ENCODE measurements at places on chromosomes 7 and 10.

- DNase-seq = no peak
Measured at GRCh38 chr7:158125091-158125490, 462.5 kb downstream of the PTPRN2 start.

DNA sequence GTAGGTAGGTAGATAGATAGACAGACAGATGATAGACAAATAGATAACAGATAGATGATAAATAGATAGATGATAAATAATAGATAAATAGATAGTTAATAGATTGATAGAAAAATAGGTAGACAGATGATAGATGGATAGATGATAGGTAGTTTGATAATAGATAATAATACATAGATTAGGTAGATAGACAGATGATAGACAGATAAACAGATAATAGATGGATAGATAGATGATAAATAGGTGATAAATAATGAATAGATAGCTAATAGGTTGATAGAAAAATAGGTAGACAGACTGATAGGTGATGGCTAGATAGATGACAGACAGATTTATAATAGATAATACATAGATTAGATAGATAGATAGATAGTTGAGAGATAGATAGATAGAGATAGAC is 350.5 kb upstream of the DPP6 start:
- no peak for DNase-seq

GRCh38 chr10:121525251-121526134 is 72.8 kb downstream of the FGFR2 start:
- no peak for DNase-seq

DNA sequence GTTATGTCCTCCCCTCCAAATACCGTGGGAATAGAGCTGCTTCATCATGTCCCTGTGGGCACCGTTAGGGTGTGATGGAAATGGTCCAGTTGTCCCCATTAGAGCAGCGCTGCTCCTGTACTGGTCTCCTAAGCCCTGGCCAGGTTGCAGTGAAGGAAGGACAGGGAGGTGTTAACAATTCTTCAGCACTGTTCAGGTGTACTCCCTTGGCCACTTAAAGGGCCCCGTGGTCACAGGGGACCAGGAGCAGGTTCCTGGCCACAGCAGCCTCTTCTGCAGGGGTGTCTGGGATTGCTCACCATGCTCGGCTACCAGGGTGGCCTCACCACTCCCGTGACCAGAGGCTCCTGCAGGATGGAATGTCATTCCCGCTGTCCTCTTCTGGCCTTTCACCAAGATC is 65.8 kb downstream of the MINDY4 start:
- no peak for DNase-seq

DNA sequence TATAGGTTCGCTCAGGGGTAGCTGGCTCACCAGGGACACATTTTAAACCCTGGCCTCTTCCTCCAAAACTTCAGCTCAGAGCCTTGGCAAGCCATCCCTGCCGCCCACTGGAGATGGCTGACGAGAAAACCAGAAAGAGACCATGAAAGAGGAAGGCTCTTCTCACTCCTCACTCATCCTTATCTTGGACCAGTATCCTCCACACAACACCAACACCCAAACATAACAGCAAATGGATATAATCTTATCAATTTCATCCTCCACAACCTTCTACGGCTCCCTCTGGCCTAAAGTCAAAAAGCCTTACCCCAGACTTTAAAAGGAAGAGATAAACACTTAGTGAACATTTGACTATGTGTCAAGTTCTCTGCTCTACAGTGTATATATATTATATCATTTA is 26.9 kb downstream of the DLG5 start:
- DNase-seq = no peak

DNA sequence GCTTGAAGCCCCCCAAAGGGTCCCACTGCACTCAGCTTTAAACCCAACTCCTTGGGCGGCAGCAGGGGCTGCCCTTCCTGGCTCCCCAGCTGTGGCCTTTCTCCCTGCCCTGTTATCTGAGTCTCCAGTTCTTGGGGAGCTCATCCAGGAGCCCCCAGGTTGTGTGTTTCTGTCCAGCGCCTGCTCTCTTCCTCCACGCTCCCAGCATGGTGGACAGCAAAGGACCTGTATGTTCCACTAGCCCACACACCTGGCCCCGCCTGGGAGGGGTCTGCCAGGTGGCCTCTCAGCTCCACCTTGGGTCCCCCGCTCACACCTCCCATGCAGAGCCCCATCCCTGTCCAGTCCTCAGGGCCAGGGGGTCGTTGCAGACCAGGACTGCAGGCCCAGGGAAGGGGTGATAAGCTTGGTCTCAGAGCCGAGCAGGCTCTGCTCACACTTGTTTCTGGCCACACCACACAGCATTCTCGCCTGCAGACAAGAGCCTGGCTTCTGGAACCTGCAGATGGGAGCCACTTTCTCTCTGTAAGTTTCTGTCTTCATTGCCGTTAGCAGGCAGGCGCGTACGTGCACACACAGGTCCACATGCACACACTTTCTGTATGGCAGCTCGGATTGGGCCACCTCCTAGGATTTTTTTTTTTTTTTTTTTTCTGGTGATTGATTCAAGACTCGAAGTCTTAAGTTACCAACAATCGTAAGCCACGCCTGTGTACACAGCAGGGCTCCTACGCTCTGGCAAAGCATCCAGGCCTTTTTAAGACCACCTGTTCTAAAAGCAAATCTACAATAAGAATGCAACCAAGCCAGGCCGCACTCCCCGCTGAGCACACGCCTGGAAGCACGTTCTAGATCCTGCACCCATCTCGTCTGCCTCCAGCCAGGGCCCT is 104.6 kb downstream of the CYTH3 start:
- DNase-seq = no peak

DNA sequence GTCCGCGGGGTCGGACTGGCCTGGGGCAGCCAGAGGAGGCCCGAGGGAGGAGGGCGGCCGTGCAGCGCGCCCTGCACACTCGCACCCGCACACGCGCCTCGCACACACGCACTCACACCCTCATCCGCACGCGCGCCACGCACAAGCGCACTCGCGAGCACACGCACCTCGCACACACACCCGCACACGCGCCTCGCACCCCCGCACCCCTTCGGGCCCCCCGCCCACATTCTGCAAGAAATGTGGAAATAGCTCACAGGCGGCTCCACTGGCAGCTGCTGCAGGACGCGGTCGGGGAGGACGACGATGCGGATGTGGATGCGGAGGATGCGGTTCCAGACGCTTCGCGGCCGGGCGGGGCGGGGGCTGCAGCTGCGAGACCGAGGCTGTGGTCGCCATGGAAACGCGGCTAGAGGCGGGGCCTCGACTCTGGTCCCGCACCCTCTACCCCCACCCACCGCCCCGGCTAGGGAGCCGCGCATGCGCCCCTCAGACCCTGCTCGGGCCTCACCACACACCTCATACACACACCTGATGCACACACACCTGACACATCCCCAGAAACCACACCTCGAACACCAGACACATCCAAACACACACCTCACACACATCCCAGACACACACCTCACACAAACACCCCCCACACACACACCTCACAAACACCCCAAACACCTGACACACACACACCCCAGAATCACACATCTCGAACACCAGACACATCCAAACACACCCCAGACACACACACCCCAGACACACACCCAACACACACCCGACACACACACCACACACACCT is at the start of gene CALY:
Gene CALY (minus strand): TSS at position 320 of the 793 bp plus-strand sequence. CDS start 7,907 bp downstream, outside the sequence.
- no peak for DNase-seq

- DNase-seq = no peak
Measured at GRCh38 chr10:54708021-54708420, 93.0 kb downstream of the PCDH15 start.

- DNase-seq = no peak
Measured at GRCh38 chr7:121623130-121623872, 227.2 kb upstream of the FAM3C start.

DNA sequence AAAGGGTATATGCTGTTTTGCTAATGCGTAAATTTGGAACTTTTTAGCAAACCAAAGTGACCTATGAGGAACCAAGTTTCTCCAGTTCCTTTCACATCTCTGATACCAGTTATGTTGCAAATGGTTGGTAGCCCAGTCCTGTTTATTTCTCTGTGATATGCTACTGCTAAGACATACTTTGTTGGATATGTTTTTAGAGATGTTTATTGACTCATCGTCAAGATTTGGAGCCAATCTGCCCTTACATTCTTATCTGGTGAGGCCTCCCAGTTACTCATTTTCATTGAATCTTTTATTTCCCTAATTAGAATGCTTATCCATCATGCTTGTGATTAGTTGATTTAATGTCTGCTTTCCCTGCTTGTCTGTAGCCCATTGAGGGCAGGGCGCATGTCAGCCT is 58.9 kb downstream of the LRGUK start:
- peak; percentile 22 for DNase-seq

DNA sequence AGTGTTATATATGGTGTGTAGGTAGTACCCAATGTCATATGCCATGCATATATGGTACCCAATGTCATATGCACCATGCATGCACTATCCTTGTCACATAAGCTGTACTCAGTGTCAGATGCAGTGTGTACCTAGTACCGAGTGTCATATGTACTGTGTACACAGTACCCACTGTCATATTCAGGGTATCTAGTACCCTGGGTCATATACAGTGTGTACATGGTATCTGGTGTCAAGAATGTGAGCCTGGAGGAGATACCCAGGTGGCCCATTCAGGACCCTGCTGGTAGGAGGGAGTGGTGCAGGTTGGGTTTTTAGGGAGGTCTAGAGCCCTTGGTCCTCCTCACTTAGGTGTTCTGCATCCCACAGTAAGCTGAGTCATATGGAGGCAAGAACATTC is 1.8 kb downstream of the ZMYND11 start:
- no peak for DNase-seq

DNA sequence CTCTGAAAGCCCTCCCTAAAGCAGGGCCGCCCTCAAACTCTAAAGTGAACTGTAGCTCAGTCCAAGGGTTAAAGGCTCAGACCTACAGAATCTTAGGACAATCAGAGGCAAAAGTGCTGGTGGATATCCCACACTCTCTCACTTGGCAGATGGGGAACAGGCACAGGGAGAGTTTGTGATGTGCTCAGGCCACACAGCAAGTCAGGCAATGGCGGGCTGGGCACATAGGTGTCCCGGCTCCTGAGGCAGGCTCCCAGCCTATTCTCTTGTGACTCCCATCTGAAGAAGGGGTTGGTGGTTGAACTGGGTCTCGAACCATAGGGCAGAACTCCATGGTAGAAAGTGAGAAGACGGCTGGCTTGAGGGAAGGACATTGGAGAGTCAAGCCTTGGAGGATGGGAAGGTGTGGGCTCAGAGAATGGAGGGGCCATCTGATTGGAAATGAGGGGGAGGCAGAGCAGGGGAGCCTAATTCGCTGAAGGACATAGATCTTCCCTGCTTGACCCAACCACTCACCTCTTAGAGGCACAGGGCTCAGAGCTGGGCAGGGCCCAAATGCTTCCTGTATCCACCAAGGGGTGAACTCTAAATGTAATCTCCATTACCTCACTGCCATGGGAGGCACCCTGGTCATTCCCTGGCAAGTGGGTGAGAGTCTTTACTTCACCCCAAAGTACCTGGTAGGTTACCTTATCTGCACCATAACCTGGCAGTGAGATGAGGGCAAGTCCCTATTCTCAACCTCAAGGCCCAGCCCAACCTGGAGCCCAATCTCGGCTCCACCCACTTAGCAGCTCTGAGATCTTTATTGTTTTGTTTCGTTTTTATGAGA is 4.9 kb upstream of the ZMIZ1 start:
- DNase-seq = no peak

GRCh38 chr7:100584683-100585510 is 1.0 kb downstream of the LRCH4 start:
- peak; percentile 77 for DNase-seq

GRCh38 chr10:69103784-69104183 is 15.9 kb downstream of the SRGN start:
- DNase-seq = no peak

GRCh38 chr10:20299034-20299736 is 483.0 kb downstream of the PLXDC2 start:
- no peak for DNase-seq

GRCh38 chr10:45553613-45554012 is 119.0 kb downstream of the ZFAND4 start:
- DNase-seq = no peak

DNA sequence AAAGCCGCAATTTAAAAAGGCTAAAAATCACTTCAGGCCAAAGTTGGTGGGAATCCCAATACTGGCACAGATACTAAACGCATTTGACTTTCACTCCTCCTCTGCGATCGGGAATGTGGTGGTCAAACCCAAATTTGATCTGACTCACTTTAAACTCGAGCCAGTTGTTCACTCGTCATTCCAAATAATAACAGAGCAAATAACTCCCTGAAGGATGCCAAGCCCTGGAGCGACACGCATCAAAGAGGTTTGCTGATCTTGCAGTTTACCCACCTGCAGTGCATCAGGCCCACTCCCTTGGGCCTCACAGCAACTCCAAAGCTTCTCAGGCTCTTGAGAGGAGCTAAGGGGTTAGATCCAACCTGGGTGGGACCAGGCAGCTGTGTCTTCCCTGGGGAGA is 12.2 kb downstream of the PTN start:
- no peak for DNase-seq

DNA sequence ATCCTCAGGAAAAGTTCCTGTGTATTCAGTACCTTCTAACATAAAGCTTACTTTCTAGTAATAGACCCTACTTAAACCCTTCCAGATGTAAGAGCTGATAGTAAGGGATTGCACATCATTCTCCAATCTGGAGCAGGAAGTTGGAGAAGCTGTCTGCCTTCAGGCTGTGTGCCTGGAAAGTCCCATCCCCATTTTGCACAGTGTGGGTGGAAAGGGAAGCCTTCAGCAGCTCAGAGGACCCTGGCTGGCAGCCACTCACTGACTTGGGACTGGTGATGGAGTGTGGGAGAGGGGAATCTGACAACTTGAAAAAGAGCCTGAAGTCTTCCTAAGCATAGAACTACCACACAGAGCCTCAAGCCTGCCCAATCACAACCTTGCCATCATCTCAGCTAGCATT is 164.1 kb upstream of the ADO start:
- DNase-seq = peak; percentile 87

DNA sequence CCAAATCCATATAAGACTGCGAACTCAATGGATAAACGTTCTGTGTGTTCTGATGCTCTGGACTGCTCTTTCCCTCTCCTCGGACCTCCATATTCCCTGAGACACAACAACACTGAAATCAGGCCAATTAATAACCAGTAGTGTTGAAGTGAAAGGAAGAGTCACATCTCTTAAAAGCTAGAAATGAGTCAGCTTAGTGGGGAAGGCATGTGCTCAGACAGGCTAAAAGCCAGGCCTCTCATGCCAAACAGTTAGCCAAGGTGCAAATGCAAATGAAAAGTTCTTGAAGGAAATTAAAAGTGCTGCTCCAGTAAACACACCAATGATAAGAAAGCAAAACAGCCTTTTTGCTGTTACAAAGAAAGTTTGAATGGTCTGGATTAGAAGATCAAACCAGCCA is 29.3 kb downstream of the TNS3 start:
- DNase-seq = peak; percentile 42

GRCh38 chr10:116055917-116056252 is 217.1 kb downstream of the GFRA1 start:
- DNase-seq = no peak

DNA sequence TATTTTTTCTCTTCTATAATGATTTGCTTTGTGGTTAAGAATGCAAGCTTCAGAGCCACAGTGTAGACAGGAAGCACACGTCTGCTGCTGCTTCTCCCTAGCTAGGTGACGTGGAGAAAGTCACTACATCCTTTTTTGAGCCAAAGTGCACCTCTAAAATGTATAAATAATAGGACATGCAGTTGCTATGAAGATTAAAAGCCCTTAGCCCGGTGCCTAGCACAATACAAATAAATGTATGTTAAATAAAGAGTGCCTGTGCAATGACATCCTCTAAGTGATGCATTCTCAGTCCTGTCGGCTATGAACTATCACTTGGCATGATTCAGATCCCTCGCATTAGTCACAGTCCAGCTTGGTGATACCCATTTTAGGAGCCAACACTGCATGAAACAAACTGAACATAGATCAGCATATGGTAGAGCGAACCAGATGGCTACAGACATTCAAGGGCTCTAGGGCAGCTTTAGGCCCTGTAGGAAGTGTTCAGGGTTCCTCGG is 4.8 kb upstream of the TRDMT1 start:
- peak; percentile 82 for DNase-seq
